T-helper 2 cell (primary cell): ENCODE measurements at places on chromosomes 16 and 17.
A peak's percentile ranks its signal among the peaks of the same experiment; 100 is the strongest.

DNA sequence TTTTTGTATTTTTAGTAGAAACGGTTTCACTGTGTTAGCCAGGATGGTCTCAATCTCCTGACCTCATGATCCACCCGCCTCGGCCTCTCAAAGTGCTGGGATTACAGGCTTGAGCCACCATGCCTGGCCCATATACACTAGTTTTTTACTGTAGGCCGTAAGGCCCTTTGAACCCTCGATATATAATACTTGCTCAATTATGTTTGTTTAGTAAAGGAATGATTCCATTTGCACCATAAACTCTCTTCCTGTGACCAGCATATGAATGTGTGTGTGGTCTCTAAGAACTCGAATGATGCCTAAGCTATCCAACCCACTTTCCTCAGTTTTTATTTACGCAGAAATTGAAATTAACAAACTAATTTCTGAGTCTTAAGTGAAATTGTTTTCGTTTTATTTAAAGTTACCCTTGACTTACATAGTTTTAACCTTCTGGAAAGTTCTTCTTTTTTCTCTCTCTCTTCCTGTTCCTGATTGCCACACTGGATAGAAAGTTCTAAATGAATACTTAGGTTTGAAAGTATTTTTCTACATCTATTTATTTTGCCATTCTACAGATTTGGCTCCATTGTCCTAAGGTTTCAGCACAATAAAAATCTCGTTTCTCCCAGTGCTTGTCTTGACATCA is 37.9 kb downstream of the PIGL start:
- DNase-seq = no peak

DNA sequence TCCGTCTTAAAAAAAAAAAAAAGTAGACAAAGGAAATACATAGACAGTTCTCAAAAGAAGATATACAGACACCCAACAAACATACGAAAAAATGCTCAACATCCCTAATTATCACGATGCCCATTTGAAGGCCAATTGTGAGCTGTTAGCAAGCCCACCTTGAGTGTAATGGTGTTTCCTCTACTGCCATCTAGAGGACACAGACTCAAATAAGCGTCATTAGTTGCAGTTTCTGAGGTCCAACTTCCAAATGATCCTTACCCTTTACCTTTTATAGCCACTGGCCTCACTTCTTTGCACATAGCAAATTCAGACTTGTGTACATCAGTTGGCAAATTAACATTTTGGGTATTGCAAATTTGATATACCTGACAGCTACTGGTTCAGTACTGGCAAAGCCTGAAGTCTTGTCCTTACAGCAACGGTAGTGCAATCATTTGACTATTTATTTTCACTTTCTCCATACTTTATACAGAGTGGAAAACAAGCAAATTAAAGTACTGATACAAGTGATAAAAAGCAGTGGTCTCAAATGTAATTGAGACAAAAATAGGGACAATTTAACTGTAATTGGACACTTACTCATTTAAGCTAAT is 536.3 kb upstream of the EEF2KMT start:
- DNase-seq = no peak

- peak; percentile 63 for DNase-seq
Measured at GRCh38 chr17:7237761-7238419, 1.4 kb downstream of the PHF23 start.

GRCh38 chr16:17404941-17405689 is 65.6 kb downstream of the XYLT1 start:
- no peak for DNase-seq

- no peak for DNase-seq
Measured at GRCh38 chr17:55420067-55420775, 1.4 kb downstream of the MMD start.

- DNase-seq = no peak
Measured at GRCh38 chr17:80198144-80198661, 21.9 kb downstream of the SGSH start.

GRCh38 chr16:56316545-56316944 is 108.8 kb downstream of the AMFR start:
- no peak for DNase-seq

DNA sequence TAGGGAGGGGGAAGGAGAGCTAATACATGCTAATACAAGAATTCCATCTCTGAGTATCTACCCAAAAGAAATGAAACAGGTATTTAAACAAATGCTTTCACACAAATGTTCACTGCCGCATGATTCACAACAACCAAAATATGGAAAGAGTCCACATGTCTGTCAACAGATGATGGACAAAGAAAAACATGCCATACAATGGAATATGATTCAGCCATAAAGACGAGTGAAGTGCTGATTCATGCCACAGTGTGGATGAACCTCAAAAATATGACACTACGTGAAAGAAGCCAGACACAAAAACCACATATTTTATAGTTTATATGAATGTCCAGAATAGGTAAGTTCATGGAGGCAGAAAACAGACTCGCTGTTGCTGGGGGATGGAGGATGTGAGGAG is 321.4 kb downstream of the FOXL1 start:
- DNase-seq = no peak

DNA sequence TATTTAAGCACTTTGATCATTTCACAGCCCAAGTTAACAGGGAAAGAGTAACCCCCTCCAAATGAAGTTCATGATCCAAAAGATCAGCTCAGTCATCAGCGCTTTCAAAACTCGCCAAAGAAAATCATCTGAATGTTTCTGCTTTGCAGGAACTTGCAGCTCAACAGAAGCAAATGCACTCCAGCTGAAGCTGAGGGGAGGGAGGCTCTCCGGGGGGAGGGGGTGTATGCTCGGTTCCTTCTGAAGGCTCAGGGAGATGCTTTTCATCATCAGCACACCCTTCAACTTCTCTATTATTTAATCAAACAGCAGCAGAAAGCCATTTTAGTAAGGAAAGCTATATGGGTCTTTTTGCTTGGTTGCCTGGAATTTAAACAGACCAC is 24.4 kb upstream of the ERN1 start:
- no peak for DNase-seq

DNA sequence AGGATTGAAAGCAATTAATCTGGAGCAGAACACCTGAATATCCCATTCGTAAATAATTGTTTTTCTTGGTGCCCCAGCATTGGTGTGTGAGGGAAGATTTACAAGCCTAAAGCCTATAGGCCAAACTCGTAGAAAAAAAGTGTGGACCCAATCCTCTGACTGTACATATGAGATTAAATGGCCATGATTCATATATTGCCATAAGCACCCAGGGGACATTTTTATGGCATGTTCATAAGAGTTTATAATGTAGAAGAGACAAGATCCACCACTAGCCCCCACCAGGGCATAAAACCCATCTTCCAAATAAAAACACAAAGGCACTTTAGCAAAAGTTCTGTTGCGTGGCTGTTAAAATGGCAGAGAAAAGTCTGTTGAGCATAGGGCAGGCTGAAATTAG is 15.5 kb upstream of the SALL1 start:
- DNase-seq = no peak

GRCh38 chr17:40442392-40443195 is 656 bp upstream of the IGFBP4 start:
- no peak for DNase-seq

DNA sequence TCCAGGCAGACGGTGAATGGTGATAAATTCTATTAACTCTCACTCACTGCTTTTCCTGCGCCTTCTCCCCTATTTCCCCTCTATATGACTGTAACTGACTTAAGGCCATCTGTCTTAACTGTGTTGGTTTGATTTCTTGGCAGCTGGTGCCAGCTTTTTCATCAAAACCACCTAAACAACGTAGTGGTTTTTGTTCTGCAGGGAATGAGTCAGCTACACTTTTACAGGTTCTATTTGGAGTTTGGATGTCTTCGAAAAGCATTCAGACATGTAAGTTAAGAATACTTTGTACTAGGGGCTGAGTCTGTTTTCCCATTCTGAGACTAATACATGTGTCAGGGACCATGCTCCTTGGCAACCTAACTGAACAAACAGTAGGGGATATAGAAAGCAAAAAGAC is 8.5 kb downstream of the REXO5 start:
- DNase-seq = no peak

DNA sequence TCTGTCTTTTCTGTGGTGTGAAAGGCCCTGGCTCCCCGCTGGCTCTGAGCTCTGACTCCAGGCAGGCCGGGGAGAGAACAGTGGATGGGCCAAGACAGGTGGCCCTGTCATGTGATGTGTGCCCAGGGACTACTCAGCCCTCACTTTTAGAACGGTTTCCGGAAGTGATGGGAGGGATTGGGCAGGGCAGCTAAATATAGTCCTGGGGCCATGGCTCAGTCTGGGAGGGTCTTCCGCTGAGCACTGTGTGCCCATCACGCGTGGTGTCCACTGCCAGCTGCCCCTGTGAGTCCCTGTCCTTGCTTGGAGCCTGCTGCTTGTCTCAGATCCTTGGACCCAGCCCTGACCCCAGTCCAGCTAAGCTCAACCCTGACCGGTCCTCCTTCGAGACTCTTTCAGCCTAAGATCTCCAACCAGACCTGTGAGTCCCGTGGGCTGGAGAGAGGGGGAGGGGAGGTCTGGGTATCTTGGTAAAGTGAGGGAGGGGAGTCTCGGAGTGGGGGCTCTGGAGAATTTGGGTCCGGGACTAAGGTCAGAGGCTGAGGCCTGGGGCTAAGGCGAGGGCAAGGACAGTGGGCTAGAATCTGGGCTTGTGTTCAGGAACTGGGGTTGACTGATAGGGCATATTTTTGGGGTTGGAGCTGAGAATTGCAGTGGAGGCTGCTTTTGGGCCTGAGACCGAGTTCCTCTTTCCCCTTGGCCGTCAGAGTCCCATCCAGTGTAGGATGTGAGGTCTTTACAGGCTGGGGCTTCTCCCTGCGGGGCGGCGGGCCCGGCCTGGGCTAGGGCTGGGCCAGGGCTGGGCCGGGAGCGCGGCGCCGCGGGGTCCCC is at the start of gene TRIM72:
Gene TRIM72 (plus strand): TSS at position 243 of the 831 bp plus-strand sequence. CDS start 620 bp downstream, outside the sequence.
- no peak for DNase-seq

- DNase-seq = no peak
Measured at GRCh38 chr16:26672206-26672605, 394.5 kb upstream of the C16orf82 start.

DNA sequence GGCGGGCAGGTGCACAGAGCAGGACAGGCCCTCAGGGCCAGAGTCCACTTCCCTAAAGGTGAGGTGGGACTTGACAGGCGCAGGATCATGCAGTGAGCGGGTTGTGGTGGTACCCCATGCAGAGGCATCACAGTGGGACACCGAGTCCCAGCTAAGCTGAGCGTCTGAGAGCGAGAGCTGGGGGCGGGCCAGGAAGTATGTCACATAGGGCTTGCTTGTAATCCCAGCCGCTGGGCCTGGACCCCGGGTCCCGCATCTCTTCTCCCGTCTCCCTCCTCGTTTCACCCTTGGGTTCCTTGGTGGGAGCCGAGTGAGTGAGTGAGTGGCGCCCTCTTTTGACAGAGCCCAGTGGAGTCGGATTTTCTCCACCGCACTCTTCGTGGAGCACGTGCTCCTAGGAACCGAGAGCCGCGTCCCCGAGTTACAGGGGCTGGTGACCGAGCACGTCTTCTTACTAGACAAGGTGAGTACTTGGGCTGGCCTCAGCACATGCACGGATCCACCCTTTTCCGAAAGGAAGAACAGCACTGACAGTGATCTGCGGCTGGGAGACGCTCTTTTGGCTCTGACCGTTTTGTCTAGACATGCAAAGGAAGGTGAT is 50.8 kb upstream of the ENDOV start:
- DNase-seq = no peak

GRCh38 chr16:67177743-67178699 is 5.7 kb downstream of the MATCAP1 start:
- peak; percentile 48 for DNase-seq

DNA sequence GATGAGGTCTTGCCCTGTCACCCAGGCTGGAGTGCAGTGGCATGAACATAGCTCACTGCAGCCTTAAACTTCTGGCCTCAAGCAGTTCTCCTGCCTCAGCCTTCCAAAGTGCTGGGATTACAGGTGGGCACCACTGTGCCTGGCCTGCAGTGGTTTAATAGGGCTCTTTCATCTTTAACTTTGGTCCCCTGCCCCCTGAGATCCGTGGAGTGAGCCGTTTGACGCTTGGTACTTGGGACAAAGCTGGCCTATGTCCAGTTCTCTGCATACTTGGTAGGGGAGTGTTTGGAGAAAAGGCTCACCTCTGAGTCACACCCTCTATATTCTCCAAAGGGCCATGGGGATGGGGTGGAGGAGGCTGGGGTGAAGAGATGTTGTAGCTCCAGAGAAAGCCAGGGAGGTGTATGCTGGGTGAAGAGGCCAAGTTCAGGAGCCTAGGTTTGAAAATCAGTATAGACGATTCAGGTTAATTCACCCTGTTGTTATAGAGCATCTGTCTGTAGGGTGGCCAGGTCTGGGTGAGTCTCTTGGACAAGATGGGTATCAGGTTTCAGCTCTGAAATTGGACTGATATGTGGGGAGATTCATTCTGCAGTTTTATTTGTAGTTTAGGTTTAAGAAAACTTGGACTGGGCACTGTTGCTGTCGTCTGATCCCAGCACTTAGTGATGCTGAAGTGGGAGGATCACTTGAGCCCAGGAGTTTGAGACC is 17.6 kb downstream of the ABCC1 start:
- no peak for DNase-seq

- no peak for DNase-seq
Measured at GRCh38 chr17:67218385-67218950, 26.5 kb downstream of the HELZ start.

DNA sequence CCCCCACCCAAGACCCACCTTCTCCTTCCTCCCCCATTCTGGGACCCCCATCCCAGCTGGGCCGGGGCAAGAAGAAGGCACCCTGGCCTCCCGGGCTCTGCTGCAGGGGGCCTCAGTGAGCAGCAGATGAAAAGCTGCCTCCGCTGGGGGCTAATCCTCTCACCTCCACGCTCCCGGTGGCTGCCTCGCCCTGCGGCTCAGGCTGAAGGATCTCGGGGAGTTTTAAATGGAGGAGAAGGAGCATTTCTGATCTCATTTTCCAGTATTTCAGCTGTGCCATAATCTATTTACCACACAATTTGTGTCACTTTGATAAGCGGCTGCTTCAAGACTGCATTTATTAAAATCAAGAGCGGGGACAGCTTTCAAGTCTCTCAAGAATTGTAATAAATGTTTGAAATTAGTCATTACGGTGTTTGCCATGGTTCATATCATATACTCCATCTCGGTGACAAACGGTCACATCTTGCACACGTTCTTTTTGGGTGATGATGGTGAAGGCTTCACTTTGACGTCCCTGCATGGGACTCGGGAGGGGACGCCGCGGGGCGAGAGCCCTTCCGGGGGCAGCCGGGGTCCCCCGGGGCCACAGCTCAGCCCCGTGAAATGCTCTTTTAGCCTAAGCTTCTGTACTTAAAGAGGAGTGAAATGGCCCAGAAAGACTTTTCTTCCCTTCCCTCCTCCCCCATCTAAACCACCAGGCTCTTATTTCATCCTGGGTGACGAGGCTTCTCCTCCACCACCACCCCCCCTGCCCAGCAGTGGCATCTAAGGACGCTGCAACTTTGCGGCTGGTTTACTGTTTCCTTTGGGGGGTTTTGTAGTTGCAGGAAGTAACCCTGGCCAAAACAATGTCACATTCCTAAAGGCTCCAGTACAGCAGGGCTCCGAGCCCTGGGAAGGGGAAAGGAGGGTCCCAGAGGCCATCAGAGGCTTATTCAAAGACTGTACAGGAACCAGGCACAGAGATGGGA is 313.1 kb upstream of the TNRC6C start:
- DNase-seq = peak; percentile 95

- DNase-seq = no peak
Measured at GRCh38 chr17:17151541-17151940, 54.6 kb downstream of the PLD6 start.
